Stimulated activated CD4-positive, alpha-beta T cell treated with anti-CD3 and anti-CD28 coated beads, Interleukin-1b, Interleukin-23, amount 100 ng/mL, for 1 hour (primary cell): ENCODE measurements at places on chromosomes 12 and 14.

DNA sequence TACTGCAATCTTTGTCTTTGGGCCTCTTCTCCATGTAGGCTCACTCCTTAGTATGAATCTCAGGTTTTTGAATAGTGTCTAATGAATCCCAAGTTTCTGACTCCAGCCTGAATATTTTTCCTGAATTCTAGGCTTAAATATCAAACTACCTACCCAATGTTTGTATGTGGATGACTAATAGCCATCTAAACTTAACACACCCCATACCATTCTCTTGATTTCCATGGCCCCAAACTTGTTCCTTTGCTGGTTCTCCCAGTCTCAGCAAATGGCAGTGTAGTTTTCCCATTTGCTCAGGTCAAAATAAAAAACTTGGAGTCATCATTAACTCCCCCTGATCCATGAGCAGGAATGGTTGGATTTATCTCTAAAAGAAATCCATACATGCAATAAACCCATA lies 18.8 kb upstream of the SDR39U1 start:
- DNase-seq: no peak

GRCh38 chr12:41794336-41794735 lies 350.3 kb downstream of the GXYLT1 start:
- no peak for DNase-seq

- no peak for DNase-seq
These were observed 8.4 kb upstream of the NR4A1 start for GRCh38 chr12:52042706-52043385.

GRCh38 chr12:124512667-124513296 lies 54.6 kb downstream of the NCOR2 start:
- no peak for DNase-seq

DNA sequence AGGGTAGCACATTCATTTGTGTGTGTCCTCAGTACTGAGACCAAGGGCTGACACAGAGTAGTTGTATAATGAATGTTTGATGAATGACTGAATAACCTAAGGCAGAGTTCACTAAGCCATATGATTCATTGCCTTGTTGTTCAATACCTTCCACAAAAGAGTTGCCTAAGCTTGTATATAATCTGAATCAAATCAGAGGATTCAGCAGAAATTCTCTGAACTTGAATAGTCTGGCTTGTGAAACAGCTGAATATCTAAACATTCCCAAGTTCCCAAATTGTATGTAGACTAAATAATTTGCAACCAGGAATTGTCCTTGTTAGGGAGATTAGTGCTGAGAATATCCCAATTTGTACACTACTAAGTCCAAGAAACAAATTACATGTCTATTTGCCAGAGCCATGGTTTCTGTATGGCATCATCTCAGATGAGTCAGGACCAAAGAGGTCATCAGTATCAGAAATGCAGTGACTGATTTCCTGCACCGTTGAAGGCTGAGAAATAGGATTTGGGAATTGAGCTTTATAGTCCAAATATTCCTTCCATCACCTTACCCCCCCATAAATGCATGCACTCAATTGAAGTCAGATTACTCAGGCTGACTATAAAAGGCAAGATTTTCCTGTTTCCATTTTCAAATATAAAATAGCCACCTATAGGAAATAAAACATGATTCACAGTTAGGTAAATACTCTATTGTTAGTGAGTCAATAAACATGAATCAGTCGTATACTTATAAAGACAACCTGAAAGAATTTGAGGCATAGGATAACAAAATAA lies 168.7 kb downstream of the PHLDA1 start:
- DNase-seq: no peak

DNA sequence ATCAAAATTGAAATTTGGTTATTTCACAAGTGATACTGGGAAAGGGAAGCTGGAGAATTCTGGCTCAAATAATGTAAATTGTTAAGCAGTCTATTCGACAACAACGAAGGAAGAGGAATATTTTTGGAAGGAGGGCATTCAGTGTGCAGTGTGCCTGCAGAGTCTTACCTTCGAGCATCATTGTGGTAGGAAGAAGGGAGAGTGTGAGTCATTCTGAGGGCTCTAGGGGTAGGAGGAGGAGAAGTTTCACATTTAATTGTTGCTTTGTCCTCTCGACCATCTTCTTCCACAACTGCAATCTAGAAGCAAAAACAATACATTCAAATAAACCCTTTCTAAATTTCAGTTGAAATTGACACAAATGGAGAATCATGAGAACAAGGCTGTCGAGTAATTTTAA lies 263.0 kb downstream of the ACSS3 start:
- DNase-seq: no peak

- no peak for DNase-seq
These were observed 944 bp downstream of the CCND2 start for GRCh38 chr12:4274396-4275015.

- no peak for DNase-seq
These were observed 13.1 kb downstream of the CRY1 start for GRCh38 chr12:107080299-107080698.

DNA sequence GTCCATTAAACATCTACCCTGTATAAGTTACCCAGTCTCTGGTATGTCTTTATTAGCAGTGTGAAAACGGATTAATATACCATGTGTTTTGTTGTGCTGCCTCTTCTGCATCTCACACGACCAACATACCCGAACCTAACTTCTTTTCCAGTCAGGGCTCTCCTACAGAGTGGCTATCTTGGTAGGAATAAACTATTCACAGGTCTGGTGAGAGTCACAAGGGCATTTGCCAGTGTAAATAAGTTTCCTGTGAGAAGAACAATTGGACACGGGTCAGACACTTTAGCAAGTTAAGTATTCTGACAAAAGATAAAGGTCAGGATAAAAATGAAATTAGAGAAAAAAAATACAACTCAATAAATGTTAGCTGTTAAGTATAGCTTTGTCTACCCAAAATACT lies 60.9 kb downstream of the MYF5 start:
- DNase-seq: no peak

DNA sequence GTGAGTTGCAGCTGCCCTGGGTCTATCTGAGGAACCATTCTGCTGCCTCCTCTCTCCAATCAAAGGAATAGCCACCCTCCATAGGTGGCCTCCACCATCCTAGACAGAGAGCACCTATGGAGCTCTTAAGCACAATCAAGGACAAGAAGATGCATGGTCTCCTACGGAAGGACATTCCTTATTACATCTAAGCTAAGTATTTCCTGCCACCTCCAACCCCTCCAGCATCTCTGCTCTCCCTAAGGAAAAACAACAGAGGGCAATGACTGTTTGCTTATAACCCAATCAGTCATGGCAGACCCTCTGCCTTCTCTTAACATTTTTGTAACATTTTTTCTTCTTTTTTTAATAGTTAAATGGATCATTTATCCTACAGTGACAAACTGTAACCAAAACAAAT lies 14.8 kb upstream of the OR6J1 start:
- no peak for DNase-seq
